ENCODE measurements at places on chromosomes 2 and 18. TPM values are rescaled to one million over a fixed set of nuclear protein-coding genes. Genes with fewer than 3 reads are reported as not detected.

Gene MAB21L4
- total RNA-seq, result not detected

Gene UGT1A3
- not detected for total RNA-seq

Gene POLE4
- 37.9 TPM for total RNA-seq

Gene DTNA
- total RNA-seq, result 140 TPM

Gene ABCB11
- 0.25 TPM for total RNA-seq

Gene SLC9A4
- total RNA-seq, result not detected

Gene SERPINB13
- total RNA-seq, result not detected

Gene MEP1B
- total RNA-seq, result not detected
